Anterior cingulate cortex (tissue), 58 donors: ENCODE measurements at places on chromosomes 1 and 21.
A peak's percentile ranks its signal among the peaks of the same experiment; 100 is the strongest.

DNA sequence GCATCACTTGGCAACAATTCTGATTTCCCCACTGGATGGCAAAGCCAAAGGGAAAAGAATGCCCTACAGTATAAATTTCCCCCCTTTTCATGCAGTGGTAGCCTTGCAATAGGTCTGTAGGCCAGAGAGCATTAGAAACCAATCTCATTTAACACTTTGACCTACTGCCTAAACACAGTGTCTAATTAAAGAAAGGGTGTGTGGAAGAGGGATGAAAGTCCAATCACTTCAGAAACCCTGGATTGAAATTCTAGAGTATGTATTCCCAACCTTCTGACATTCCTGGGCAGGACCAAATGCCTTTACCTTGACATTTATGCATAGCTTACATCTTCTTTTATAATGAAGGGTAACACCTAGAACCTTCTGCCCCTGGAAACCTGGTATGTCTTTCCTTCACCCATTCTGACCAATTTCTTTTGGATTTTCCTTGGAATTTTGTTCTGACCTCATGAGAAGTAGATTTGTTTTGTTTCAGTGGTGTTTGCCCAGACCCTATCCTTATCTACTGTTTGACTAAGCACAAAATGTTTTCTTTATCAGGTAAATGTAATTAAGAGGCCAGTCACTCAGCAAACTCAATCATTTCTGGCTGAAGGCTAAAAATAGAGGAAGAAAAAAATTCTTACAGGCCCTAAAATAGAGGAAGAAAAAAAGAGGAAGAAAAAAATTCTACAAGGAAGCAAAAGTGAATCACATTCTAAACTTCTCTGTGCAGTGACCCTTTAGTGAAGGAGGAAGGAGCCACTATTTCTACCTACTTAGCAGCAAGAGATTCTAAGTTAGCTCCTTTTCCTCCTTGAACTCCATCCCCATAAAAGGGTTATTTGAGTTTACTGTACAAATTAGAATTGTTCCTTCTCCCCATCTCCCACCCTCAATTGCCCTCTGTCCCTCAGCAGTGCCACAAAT is 129.5 kb upstream of the DSCAM start:
- no peak for DNase-seq

DNA sequence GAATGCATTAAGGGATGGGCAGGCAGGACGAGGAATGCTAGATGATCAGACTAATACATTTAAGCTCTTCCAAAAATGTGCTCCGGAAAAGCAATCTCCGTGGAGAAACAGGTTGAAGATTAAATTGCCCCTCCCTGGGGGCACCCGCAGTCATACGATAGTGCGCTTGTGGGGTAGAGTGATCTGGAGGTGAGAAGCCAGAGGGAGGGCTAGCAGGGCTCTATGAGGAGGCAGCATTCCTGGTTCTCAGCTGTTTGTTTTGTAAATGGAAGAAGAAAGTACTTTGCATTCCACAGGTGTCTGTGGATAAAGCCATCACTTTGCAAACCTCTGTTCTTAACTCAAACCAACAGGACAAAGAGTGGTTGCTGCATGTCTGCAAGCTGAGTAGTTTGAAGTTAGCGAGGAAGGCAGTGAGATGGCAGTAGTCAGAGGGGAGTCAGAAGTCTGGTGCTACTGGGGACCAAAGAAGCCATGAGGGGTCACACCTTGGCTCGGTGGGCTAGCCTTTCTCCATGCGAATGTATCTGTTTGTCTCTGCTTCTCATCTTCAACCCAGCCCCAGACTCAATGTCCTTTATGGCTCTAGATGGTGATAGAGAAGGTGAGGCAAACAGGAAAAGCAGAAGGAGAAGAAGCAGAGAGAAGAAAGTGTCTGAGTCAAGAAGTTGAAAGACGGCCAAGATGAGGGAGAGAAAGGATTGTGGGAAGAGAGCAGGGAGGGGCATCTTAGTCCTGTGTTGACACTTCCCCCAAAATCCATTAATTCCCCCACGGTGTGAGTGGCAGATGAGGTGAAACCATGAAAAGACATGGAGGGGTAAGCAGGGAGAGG is 65.2 kb upstream of the GJA8 start:
- no peak for DNase-seq

DNA sequence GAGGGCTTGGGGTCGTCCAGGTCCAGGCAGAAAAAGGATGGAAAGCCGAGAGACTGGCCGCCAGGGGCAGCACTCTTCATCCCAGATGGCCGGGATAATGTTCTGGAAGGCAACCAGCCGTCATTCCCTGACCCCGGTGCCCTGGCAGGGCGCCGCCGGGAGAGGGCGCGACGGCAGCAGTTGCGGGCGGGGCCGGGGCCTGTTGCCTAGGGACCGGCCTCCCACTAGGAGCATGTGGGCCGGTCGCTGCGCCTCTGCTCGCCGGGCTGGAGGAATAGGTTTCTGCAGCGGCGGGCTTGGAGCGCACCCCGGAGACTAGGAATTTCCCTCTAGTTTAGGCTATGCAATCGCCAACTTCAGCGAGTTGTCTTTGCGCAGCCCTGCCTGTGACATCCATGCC is 11.0 kb downstream of the DMRTB1 start:
- DNase-seq: peak; percentile 47

DNA sequence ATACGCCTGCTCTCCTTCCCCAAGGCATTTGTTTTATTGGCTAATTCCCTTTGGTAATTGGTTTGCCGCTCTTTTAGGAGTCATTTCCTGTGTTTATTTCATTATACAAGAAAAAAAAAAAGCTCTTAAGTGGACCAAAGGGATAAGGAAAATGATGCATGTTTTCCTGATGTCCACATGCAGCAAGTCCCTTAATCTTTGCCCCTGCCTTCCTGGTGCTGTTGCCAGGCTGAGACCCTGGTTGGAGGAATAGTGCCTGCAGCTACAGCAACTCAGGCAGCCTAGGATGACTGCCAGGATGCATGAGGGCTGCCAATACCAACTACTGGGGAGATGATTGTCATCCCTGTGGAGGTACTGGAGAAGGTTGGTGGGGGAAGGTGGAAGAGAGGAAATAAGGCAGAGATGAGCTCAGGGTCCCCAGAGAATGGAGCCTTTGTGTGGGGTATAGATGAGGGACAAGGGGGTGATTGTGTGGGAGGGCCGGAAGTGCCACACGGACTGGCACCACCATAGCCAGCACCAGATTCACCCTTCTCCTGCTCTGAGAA is 6.1 kb upstream of the GATAD2B start:
- peak; percentile 38 for DNase-seq

DNA sequence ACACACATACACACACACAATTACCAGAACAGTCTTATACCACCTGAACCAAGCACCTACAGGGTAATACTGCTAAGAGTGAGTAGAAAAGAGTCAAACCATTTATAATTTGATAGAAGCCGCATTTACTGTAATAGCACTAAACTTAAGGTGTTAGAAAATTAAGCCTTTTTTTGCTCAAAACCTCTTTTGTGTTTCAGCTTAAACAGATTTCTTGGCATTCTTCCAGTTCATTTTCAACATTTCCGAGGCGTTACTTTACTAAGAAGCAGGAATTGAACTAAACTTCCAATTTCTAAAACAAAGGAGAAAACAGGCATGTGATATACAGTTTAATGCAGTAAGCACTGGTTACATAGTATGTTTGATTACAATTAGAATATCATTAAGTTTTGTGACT is 387.2 kb downstream of the NCAM2 start:
- DNase-seq: no peak

DNA sequence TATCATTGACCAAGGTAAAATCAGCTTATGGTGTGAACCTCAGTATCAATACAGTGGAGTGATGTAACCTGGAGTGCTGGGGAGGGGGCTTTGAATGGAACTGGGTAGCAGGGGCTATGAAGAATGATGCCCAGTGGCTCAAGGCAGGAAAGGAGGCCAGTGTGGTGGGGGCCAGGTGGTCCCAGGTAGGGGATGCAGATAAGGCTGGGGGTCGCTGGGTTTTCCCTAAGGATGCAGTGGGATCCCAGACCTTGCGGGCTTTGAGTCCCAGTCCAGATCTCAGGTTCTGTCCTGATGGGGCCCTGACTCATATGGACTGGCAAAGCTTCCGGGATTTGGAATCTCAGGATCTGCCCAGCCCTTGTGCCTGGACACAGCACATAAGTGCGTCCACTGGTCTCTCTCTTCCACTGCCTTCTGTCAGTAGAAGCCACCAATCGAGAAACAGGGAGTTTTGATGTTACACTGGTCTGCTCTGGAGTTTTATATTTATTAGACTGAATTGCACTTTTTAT is 52.0 kb downstream of the S100B start:
- no peak for DNase-seq

GRCh38 chr1:178614286-178614685 is 101.4 kb downstream of the TEX35 start:
- no peak for DNase-seq

DNA sequence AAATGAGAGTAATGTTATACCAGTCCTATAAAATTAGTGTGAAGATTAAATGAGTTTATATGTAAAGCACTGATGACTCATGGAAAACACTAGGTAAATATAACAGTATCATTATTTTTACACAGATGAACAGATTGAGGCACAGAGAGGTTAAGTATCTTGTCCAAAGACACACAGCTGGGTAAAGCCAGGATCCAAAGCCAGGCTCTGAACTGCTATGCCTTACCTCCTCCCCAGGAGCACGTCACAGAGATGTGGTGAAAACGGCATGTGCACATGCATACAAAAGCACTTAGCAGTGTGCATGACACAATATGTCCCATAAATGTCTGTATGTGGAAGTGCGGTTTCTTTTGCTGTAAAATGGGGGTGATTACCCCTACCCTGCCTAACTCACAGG is 56.9 kb downstream of the MAN1C1 start:
- DNase-seq: no peak

- no peak for DNase-seq
Measured at GRCh38 chr1:202161151-202162046, 997 bp upstream of the PTPN7 start.

DNA sequence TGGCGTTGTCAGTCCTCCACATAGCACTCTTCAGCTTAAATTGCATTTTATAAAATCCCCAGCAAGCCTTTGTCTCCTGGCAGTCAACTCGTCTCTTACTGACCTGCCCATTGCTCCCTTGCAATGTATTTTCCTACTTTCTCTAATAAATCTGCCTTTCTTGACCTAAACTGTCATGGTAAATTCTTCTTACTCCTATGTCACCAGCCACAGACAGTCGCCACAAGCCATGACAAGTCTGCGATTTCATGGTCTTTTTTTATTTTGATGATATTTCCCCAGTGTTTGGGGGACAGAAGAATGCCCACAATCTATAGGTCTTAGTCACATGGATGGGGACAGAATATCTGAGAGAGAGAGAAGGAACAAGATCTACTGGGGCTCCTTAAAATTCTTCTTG is 8.4 kb downstream of the IFNAR2 start:
- DNase-seq: no peak

GRCh38 chr21:24636696-24637095 is 970.6 kb downstream of the MRPL39 start:
- DNase-seq: no peak

- DNase-seq: no peak
Measured at GRCh38 chr1:110771245-110772022, 96.7 kb upstream of the KCNA3 start.

DNA sequence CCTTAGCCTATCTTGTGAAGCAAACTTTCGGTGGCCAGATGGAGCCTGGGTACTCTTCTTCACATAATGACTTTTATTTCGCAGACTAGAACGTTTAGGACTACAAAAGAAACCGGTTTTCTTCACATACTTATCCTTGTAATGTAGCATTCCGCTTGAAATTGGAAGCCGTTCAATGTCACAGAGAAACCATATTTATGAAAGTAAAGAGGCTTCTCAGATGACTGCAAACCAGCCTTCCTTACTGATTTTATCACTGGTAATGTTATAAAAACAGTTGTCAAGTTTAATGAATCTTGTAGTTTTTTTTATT is 94.1 kb downstream of the PPIAL4G start:
- no peak for DNase-seq

- DNase-seq: no peak
Measured at GRCh38 chr1:66681686-66682085, 70.6 kb upstream of the DYNLT5 start.

GRCh38 chr1:240608707-240609106 is 3.2 kb downstream of the GREM2 start:
- DNase-seq: no peak

GRCh38 chr1:114135786-114136185 is 17.9 kb downstream of the SYT6 start:
- DNase-seq: no peak

- DNase-seq: no peak
Measured at GRCh38 chr21:17539743-17540341, 27.0 kb downstream of the CXADR start.

- no peak for DNase-seq
Measured at GRCh38 chr21:33974513-33975468, 59.2 kb upstream of the ATP5PO start.

GRCh38 chr1:243409284-243409683 is 153.4 kb downstream of the SDCCAG8 start:
- no peak for DNase-seq

DNA sequence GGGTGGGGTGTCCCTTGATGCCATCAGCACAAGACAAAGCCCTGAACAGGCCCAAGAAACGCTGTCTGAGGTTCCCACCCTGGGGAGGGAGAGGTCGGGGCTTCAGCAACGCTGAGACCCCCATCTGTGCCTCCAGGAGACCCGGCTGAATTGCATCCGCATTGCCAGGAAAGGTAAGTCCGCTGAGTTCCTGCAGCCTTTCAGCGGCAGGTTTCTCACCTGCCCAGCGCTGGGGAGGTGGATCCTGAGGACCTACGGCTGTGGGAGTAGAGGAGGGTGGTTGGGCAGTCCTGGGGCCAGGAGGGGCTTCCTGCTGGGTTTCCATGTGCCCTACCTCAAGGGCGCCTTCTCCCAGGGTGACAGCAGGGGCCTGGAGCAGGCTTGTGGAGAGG is 47.5 kb downstream of the PTPRU start:
- DNase-seq: no peak

DNA sequence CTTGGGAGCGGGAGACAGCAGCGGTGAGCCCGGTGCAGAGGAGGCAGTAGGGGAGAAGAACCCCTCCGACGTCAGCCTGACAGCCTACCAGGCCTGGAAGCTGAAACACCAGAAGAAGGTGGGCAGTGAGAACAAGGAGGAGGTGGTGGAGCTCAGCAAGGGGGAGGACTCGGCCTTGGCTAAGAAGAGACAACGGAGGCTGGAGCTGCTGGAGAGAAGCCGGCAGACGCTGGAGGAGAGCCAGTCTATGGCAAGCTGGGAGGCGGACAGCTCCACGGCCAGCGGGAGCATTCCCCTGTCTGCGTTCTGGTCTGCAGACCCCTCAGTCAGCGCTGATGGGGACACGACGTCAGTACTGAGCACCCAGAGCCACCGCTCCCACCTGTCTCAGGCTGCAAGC is 32.9 kb downstream of the STYXL2 start:
- peak; percentile 35 for DNase-seq

DNA sequence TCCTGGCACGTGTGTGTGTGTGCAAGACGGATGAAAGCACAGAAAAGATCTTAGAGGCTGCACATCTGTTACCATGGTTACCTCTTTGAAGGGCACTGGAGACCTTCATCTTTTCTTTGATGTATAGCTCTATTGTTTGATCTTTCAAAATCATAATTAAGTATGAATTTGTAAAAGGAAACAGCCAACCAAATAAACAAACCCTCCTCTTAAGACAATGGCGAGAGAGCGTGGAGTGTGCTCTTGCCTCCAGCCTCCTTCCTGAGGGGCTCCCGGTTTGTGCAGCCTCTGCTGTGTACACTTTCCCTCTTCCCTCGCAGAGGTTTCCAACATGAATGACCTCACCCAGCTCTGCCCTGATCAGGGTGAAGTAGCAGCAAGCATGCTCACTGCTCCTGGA is 27.9 kb downstream of the CACNA1S start:
- no peak for DNase-seq
